ENCODE measurements at places on chromosomes 11 and 22. TPM values are rescaled to one million over a fixed set of nuclear protein-coding genes. Genes with fewer than 3 reads are reported as not detected.

DNA sequence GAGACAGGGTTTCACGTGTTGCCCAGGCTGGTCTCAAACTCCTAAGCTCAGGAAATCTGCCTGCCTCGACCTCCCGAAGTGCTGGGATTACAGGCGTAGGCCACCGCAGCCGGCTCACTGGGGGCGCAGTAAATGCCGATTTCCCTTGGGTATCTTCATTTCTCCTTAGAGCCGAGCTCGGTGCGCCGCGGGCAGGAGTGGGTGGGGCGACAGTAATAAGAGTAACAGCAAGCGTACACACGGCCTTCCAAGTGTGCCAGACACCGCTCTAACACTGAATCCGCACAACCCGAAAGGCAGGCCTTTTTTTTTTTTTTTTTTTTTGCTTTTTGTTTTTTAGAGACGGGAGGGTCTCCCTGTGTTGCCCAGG lies 500 bp upstream of the ADSL start:
- no peak for DNase-seq

- no peak for DNase-seq
Observed at GRCh38 chr11:134485316-134485715, 73.3 kb upstream of the B3GAT1 start.

- no peak for DNase-seq
Observed at GRCh38 chr22:23705358-23705757, 14.5 kb downstream of the RGL4 start.

- no peak for DNase-seq
Observed at GRCh38 chr11:79857377-79858214, 416.8 kb upstream of the TENM4 start.

DNA sequence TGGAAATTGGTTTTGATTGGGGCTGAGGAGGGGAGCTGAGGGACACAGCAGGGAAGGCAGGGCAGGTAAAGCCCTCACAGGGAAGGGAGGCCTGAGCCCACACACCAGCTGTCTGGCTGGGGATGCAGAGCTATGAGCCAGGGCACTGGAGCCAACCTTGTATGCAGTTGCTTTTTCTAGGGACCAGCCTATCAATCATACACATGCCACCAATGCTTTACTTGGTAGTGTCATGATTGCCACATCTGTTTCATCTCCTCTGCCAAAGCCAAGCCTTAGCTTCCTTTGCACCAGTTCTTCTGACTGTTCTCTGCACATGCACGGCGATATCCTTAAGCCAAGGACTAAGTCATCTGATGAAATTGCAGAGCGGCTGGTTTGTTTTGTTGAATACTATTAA lies 207.1 kb upstream of the PLET1 start:
- no peak for DNase-seq

DNA sequence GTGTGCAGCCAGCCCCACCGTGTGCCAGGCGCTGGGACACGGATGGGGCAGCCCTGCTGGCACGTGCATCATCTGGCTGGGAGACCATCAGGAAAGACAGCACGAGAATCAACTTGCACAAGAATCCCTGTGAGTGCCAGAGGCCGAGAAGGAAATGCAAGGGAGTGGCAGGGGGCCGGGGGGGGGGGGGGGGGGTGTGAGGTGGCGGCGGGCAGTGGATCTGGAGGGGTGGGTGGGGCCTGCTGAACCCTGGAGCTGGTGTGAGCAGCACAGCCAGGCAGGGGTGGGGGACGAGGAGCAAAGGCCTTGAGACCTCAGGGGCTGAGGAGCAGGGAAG lies 14.0 kb upstream of the FLRT1 start:
- DNase-seq = peak; percentile 63

- DNase-seq = no peak
Observed at GRCh38 chr22:31898926-31899325, 45.4 kb upstream of the YWHAH start.

DNA sequence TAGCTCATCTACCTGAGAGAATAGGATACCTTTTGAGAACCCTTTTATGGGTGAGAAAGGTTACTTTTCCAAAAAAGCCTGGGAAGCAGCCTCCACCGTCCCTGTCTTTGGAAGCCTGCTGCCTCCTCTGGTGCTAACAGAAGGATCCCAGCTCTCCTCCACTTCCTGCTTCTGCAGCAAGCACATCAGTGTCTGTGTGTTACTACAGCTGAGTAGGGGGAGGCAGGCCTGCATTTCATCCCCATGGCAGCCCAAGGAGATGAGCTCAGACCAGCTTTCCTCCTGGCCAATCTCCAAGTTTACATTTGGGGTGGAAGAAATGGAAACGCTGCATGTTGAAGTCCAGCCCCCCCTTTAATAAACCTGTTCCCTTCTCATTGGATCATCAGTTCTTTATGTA lies 7.4 kb upstream of the CCDC34 start:
- DNase-seq = no peak

DNA sequence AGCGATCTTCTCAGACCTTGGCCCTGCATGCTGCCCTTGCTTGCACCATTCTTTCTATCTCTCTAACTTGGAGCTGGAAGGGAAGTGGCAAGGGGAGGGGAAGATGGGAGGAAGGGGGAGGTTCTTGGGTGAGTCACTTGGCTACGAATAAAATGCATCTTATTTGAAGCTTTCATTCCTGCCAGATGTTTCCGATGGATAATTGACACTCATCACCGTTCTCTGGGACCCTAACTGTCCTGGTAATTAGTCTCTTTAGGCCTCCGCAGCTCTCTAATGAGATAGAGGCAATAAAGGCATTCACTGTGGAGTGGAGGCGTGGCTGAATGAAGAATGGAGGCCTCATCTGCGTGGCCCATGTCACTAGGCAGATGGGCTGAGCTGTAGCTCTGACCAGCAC lies 960.1 kb downstream of the NTM start:
- DNase-seq = no peak

DNA sequence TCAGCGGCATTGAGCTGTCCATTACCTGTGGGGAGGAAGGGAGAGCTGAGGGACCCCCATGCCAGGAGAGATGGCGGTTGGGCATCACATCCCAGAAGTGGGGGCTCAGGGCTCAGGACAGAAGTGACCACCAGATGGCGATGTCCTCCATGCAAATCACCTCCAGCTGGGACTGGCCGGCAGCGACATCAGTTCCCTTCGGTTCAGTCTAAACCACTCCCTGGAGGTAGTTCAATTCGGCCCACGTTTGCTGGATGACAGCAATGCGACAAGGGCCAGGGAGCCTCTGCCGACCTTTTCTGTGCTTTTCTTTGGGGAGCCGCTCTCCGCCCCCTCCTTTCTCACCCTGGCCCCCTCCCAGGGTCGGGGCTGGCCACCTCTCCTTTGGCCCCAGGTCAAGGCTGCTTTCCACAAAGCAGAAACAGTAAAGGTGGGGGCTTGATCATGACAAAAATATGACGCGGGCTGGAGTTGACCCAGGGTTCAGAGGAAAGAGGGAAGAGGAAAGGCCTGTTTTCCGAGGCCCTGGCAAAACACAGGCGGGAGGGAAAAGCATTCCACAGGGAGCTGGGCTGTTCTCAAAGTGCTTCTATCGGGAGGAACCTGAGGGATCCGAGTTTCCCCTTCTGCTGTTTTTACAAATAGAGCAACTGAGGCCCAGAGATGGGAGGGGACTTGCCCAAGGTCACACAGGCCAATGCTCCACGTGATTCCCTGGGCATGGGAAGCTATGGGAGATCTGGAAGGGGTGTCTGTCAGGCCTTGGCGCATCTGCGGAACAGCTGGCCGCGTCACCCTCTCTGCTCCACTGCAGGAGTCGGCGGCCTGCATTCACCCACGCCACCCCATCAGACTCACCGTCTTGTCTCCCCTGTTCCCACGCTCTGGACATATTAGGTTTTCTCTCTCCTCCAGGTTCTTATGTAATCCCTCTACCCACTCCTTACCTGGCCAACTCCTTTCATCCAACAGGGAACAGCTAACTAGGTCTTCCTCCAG lies 54.7 kb downstream of the FBXO7 start:
- peak; percentile 80 for DNase-seq

GRCh38 chr11:41289408-41289807 lies 170.0 kb downstream of the LRRC4C start:
- DNase-seq = no peak

GRCh38 chr11:1162491-1163311 lies 4.9 kb downstream of the MUC5AC start:
- DNase-seq = no peak

- DNase-seq = no peak
Observed at GRCh38 chr11:123718469-123718868, 23.0 kb downstream of the ZNF202 start.

GRCh38 chr11:111476366-111476765 lies 35.8 kb downstream of the BTG4 start:
- no peak for DNase-seq

GRCh38 chr11:122811721-122812120 lies 26.6 kb upstream of the CRTAM start:
- DNase-seq = no peak

- peak; percentile 82 for DNase-seq
Observed at GRCh38 chr11:64156235-64157011, 9.5 kb downstream of the MACROD1 start.

- DNase-seq = no peak
Observed at GRCh38 chr22:36411589-36412258, 24.0 kb upstream of the MYH9 start.

GRCh38 chr11:134036492-134037045 lies 32.3 kb upstream of the JAM3 start:
- DNase-seq = no peak

DNA sequence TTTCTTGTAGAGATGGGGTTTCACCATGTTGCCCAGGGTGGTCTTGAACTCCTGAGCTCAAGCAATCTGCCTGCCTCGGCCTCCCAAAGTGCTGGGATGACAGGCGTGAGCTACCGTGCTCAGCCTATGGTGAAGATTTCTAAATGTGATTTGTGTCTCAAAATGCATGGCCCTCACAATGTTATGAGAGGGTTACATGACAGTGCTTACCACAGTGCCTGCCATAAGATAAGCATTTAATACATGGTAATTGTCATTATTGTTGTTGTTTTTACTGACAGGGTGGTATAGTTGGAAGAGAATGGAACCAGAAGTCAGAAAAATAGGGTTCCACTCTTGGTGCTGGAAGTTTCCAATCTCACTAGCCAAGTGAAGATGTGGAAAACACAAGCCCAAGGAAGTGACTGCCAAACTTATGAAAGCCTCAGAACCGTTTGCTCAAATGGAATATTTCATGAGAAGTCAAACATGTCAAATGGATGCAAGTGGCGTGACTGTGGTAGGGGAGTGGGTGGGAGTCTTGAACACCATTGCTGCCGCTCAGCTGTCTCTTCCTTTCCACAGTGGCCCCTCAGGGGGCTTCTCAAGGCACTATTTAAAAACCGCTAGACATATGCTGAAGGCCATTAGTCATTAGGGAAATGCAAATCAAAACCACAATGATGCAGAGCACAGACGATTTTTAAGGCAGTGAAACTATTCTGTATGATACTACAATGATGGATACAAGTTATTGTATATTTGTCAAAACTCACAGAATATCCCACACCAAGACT lies 29.1 kb upstream of the LMO2 start:
- no peak for DNase-seq

DNA sequence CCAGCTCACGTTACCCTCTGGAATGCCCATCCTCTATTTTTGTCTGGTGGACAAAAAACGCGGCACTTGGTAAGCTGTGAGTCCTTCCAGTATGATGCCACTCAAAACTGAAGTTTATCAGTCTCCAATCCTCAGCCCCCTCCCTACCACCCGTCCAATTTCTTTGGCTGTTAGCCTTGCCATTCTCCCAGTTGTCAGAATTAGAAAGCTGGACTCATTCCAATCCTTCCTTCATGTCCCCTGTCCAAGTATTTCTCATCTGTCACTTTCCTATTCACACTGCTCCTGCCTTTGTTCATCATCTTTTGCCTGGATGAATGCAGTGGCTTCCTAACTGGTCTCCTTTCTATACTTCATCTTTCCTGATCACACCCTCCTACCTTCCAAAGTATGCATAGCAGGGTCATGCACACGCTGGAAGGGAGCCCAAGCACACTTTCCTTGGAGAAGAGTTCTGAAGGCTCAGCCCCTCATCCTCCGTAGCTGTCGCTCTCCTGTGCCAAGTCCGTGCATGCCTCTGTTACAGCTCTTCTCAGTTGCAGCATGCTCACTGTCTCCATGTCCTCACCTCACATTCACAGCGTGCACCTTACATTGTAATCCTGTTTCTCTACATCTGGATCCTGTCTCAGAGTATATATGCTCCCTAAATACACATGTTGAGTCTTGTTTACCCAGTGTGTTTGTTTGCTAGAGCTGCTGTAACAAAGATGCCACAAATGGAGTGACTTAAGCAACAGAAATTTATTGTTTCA lies 19.4 kb downstream of the APLP2 start:
- peak; percentile 46 for DNase-seq

DNA sequence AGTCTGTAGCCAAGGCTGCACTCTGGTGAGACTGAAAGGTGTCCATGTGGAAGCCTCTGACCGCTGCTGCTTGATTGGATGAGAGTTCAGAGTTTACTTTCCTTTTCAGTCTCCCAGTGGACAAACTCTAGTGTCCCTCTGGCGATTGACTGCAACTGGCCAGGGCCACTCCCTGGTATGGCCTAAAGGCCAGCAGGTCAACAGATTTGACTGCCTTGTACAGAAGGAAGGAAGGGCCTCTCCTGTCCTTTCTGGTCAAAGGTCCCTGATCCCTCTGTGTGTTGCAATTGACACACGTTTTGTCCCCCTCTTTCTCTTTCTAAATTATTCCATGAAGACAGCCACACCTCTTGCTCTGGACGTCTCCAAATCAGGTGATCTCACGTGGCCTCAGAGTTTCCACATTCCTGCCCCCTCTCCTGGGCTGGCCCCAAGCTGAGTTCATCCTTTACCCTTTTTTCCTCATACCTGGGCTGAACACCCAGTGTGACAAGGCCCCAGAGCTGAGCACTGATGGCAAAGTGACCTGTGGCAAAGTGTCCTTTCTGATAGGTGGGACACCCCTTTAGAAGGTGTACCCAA lies 18.7 kb upstream of the FBLN1 start:
- DNase-seq = no peak

DNA sequence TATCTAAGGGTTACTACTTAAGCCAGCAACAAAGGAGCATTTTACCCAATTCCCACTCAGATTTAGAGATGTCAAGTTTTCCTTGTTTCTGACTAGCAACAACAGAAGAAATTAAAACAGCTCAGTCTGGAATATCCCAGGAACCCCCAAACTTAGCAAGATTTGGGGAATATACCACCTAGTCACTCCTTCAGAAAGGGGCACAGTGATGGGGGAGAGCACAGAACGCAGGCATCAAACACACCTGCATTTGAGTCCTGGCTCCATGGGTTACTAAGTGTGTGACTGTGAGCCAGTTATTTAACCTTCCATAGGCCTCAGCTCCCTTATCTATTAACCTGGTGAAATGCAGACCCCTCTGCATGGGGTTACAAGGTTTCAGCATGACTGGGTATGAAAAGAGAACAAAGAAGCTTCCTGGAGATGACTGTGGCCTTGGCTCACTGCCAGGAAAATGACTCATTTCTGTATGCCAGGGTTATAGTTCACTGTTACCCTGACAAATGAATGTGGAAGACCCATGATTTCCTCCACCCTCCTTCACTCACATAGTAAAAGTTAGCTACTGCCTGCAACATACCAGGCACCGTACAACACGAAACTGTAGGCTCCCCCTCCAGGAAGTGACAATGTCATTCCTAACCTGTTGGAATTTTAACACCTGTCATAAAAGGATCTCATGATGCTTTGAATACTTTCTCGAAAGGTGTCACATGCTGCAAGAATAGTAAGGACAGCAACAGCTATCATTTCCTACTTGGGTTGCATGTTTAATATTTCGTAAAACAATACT lies 79.6 kb downstream of the ME3 start:
- DNase-seq = peak; percentile 23

Gene DRICH1
- not detected for total RNA-seq
